Naive thymus-derived CD8-positive, alpha-beta T cell (primary cell): ENCODE measurements at places on chromosomes 3 and 15.
A peak's percentile ranks its signal among the peaks of the same experiment; 100 is the strongest.

GRCh38 chr15:99707473-99708270 is 25.6 kb downstream of the LYSMD4 start:
- DNase-seq, result no peak

GRCh38 chr3:16148783-16149182 is 25.7 kb upstream of the GALNT15 start:
- no peak for DNase-seq

- no peak for DNase-seq
Measured at GRCh38 chr3:118480101-118480860, 554.4 kb downstream of the IGSF11 start.

GRCh38 chr3:183006396-183007002 is 26.2 kb upstream of the DCUN1D1 start:
- no peak for DNase-seq

DNA sequence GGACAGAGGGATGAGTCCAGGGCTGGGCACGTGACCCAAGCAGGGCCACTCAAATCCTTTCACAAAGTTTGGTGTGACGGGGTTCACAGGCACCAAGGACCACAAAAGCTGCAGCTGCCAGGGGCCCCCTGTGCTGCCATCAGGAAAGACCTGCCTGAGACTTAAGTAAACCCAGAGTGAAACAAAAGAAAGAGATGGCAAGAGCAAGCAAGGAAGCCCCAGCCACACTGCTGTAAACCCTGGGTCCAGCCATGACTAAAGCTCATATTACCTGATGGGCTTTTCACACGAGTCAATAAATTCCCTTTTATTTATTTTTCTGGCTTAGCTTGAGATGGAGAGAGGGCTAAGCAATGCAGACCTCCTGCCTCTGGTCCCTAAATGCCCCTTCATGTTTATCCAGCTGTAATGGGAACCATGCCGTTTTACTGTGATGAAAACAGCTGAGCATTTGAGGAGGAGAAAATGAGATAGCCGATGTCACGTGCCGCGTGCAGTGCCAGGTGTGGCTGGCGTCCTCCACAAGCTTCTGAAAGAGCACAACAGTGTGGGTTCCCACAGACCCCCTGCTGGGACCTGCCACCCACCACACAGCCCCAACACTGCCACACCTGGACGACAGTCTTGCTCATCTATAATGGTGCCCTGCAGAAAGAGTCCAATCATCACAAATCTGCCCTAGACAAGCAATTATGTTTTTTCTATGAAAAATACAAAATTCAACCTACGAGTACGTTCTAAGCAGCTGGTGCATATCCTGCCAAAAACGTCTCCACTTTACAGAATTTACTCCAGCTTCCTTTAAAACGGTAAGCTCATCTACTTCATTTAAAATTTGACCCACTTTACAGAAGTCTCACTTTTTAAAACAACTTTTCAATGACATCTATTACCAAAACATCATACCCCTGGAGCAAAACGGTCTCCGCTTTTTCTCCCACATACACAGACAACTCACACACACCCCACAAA is 34.2 kb downstream of the ADAMTS17 start:
- DNase-seq, result no peak

GRCh38 chr15:82966671-82967071 is 14.2 kb upstream of the HOMER2 start:
- DNase-seq, result no peak

- DNase-seq, result no peak
Measured at GRCh38 chr15:77461486-77461885, 40.8 kb downstream of the HMG20A start.

DNA sequence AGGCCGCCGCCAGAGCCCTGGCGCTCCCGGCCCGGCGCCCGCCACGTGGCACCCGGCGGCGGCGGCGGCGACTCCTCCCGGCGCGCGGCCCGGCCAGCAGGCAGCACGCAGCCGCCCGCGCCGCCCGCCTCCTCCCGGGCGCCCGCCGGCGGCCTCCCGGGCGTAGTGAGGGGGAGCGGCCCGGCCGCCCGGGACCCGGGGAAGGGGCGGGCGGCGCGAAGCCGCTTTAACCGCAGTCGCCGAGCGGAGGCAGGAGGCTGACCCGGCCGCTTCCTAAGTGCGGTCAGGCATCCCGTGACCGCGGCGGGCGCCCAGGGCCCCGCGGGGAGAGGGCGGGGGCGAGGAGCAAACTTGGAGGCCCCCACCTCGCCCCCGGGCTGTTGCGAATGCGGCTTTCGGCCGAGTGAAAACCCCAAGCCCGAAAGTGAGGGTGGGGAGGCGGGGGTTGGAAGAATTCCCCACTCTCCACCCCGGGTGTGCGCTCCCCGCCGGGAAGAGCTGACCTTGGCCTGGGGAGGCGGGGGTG is 1.7 kb upstream of the HES1 start:
- peak; percentile 42 for DNase-seq

- no peak for DNase-seq
Measured at GRCh38 chr3:31529421-31529820, 3.3 kb upstream of the STT3B start.

DNA sequence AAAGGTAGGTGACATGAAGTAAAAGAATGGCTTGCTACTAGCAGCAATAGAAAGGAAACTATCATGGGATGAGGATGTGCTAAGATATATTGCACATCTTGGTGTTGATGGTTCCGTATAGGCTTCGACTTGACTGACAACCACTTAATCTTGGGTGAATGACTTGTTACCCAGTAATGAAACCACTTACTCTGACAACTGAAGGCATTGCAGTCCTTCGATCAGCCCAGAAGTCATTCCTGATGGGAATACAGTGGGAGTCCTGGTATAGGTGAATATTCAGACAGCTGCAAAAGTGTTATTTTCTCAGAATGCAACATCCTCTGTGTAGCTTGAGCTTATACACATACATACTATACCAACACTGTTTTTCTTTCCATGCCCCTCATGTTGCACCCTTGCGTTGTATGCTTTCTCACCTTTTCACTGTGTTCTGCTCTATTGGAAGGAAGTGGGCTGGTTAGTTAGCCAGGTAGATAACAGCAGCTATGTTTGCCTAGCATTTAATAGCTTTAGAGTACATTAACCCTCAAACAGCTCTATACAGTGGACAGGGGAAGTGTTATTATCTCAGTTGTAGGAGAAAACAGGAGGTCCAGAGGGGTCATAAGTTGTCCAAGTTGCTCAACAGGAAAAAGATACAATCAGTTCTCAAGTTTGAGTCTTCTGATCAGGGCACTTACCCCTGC is 376.5 kb downstream of the MFSD1 start:
- no peak for DNase-seq

DNA sequence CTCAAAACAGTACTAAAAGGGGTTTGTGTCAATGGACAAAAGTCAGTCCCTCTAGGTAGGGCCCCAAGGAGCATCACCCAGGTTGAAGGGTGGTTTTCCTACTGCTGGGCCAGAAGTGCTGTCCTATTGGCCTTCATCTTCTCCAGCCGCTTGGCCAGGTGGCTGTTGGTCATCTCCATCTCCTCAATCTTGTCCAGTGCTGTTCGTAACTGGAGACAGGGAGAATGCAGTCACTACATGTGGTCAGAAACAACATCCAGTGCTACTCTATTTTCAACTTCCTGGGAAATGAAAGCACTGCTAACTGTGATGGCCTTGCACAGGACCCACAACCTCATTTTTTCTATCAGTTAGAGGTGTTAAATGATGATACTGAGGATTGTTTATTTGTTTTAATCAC is 60.4 kb downstream of the MLH1 start:
- no peak for DNase-seq

DNA sequence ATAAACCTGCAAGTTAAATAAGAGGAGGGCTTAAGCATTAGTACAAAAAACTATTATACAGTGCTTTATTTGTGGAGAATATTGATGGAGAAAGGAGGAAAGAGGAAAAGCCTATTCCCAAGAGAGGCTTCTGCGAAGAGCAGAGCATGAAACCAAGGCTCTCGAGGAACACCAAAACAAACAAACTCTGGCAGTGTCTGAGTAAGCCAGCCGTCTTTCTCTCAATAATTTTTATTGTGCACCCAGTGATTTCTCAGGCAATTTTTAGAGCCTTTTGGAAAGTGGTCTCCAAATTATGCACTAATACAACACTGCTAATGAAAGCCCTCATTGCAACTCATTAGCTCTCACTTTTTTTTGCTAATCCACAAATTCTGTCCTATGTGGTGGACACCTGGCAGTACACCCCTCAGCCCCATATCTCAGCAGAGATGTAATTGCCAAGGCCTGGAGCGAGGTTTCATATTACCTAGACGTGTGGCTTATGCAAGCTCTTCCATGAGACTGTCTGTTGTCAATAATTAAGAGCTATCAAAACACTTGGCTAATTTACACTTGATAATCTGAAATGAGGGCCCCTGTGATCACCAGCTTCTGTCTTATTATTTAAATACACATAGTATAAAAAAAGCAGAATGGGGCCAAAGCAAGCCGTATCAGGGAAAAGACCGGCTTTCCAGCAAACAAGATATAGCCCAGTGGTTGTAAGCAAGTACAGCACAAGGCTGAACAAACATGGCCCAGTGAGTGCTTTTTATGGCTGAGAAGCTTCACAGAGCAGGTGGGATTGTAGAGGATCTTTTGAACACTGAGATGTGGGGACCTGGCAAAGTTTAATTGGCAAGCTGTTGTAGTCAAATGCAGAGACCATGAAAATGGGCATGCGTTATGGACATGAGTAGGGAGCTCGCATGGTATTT is 216.9 kb downstream of the ROBO2 start:
- DNase-seq, result no peak
